Stimulated activated CD8-positive, alpha-beta memory T cell treated with anti-CD3 and anti-CD28 coated beads, Interleukin-4, amount 100 ng/mL, for 1 hour (primary cell): ENCODE measurements at places on chromosomes 12 and 14.
A peak's percentile ranks its signal among the peaks of the same experiment; 100 is the strongest.

- no peak for DNase-seq
These were observed 1.3 kb downstream of the ZC3H10 start for GRCh38 chr12:56119361-56119796.

- no peak for DNase-seq
These were observed 8.8 kb downstream of the TNFRSF1A start for GRCh38 chr12:6333029-6333428.

- DNase-seq = no peak
These were observed 5.9 kb downstream of the NEDD1 start for GRCh38 chr12:96912943-96913342.

DNA sequence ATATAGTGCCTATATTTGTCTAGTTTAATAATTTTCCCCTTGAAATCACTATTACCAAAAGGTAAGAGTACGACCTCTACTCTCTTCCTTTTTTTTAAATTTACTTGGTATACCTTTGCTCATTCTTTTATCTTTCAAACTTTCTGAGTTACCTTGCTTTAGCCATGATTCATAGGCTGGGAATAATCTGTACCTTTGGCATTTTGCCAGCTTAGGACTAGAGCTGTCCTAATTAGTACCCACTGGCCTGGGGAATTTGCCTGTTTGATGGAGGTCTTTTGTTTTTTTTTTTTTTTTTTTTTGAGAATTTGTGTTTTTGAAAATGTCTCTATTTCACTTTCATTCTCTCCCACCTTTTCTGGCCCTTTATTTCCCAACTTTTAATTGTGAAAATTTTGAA is 8.7 kb upstream of the SLC4A8 start:
- DNase-seq = no peak

DNA sequence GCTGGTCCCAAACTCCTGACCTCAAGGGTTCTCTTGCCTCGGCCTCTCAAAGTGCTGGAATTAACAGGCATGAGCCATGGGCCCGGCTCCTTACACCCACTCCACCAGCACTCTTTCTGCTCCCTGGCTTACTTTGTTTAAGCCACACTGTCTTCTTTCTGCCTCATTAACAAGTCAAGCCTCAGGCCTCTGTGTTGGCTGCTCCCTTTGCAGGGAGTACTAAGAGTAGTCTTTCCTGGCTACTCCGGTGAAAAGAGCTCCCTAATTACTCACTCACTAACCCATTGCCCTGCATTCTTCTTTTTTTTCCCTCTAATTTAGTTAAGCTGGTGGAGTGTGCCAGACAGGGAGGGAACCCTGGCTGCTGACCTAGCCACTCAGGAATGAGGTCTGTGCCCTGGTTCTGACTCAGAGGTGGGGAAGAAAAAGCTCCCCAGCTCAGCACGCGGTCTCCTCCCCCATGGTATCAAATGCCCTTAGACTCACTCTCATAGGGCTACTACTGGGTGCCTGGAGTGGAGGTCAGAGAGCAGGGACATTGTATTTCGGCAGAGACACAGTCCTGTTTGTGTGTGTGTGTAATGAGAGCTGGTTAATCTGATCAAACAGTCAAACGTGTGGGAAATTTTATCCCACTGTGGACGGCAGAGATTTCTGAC is 19.8 kb downstream of the GALNT6 start:
- no peak for DNase-seq

DNA sequence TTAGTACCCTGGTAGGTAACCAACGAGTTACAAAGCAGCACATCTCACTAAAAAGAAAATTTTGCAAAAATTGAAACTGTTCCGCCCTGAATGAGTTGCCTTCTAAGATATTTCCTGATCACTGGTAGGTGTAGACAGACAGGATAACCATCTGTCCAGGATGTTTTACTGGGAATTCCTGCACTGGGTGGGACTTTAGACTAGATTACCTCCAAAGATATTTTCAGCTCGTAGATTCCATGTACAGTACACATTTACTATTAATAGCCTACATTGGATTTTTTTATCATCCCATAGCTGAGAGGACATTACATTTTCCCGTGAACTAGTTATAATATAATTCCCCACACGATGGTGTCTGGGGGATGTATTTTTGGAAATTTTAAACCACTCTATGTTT is 139.6 kb downstream of the DYRK2 start:
- DNase-seq = no peak

- DNase-seq = no peak
These were observed 223.0 kb downstream of the SLC25A21 start for GRCh38 chr14:36949371-36949770.

DNA sequence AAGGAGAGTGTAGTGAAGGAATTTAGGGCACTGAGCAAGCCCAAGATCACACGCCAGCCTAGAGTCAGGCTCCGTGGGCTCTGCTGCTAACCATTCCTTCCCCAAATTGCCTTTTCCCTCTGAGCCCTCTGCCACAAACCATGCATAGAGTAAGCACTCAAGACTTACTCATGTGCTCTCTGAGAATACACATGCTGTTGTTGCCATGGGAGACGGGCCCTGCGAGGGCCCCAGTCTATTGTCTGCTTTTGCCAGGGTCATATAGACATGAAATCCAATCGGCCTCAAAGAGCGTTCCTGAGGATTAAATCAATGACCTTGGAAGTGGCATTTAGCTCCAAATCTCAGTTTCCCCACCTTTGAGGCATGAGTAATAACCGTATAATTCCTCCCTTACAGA is 48.7 kb upstream of the WSCD2 start:
- DNase-seq = no peak

DNA sequence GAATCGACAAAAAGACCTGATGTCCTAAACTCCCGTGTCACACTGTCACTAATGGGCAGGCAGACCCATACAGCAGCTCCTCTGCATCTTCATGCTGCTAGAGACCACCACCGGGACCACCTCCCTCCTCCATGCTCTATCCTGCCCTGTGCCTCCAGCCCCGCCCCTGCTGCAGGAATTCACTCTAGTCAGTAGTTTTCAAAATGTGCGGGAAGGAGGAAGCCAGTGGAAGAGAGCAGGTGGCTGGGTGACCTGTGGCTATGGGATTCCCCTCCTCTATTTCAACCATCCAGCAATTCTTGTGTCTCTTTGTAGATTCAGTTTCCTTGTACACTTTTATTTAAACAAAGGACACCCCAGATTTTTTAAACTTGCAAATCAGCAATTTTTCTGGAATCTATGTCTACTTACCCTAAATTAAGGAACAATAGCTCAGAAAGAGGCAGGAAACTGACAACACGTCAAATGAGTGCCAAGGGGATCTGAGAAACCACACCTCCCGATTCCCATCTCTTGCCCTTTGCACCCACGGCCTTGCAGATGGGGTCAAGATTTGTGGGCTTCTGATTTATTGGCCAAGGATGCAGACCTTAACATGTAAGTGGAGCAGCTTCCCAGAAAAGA is 20.4 kb upstream of the MAP1LC3B2 start:
- no peak for DNase-seq

DNA sequence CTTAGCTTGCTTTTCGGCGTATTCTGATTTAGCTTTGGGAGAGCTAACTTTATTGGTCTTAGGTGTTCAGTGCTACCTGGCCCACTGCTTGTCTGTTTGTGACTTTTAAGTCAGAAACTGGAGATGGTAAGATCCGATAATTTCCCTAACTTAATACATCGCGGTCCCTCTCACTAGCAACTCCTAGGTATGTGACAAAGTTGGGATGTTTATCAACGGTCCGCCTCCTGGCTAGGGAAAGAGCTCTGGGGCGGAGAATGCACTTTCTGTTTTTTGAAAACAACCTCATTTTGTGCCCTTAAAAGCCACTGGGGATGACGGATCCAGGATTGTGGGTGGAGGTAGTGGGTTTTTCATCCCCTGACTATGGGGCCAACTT is 1.2 kb downstream of the CDKN1B start:
- no peak for DNase-seq

GRCh38 chr14:83356080-83356479 is 1822.4 kb upstream of the SEL1L start:
- no peak for DNase-seq

- DNase-seq = no peak
These were observed 45.5 kb downstream of the CHST11 start for GRCh38 chr12:104502217-104502616.

GRCh38 chr12:27595231-27595642 is 71.2 kb downstream of the PPFIBP1 start:
- no peak for DNase-seq

DNA sequence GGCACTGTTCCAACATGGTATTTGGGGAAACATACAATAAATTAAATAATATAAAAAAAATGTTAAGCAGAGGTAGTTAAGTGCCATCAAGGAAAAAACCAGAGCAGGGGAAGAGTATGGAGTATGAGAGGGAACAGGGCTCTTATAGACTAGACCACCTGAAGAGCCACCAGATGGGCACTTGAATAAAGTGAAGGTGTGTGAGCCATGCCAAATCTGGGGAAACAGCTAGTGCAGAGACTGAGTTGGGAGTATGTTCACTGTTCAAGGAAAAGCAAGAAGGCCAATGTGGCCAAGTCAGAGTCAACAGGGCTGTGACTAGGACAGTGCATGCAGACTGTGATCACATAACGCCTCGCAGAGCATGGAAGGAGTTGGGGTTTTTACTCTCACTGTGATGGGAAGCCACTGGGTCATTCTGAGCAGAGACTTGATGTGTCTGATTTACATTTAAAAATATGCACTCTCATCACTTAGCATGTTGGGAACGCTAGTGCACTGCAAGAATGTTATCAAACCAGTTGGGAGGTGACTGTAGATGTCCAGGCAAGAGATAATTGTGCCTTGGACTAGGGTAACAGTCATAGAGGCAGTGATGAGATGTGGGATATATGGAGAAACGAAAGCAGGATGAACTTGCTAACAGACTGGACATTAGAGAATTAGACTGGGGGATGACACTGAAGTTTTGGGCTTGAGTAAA is 25.6 kb downstream of the NDUFA12 start:
- DNase-seq = no peak

DNA sequence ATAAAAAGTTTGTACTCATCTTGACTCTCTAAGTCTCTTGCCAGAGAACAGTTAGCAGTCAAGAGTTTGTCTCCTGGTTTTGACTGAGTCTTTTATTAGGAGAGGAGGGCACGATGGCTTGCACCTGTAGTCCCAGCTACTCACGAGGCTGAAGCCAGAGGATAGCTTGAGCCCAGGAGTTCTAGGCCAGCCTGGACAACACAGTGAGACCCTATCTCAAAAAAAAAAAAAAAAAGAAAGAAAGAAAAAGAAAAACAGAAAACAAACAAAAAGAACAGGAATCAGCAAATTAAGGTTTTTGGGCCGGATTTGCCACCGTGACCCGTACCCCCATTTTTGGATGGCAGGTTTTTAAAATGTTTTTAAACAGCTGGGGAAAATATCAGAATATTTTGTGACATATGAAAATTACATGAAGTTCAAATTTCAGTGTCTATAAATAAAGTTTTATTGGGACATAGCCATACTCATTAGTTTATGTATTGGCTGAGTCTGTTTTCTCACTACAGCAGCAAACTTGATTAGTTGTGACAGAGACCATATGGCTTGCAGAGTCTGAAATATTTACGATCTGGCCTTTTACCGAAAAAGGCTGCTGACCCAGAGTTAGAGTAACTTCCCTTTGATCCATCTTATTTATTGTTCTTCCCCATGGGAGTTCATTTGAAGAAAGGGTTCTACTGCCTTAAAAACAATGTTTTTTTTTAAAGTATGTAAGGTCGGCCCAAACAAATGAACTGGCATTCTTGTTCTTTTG is 31.2 kb downstream of the VEZT start:
- DNase-seq = no peak

- no peak for DNase-seq
These were observed 60.2 kb upstream of the ATP2B1 start for GRCh38 chr12:89768586-89769482.

DNA sequence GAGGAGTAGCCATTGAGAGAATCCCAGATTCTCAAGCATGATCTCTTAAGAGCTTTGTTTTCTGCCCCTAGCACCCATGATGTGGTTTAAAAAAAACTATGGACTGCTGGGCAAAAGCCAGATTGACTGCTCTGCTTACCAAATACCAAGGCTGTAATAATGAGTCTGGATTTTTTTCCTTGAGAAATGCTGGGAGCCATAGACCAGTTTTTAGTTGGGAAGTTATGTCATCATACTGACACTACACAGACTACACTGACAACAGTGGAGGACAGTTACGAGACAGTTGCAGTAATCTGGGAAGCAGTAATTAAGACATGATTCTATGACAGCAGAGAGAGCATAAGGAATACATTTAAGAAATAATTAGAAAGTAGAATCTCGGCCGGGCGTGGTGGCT is 35.8 kb downstream of the SPATA7 start:
- DNase-seq = no peak

DNA sequence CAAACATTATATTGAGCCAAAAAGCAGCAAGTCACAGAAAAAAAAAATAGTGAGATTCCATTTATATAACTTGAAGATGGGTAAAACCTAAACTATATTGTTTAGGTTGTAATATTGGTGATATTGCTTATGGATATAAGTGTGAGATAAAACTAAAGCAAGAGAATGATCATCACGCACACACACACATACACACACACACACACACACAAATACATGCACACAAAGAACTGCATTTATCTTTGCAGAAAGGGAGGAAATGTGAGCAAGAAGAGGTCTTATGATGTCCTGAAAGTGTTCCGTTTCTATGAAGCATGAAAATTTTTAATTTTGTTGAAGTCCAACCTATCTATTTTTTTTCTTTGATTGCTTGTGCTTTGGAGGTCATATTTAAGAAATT is 16.4 kb upstream of the AMN1 start:
- DNase-seq = no peak

DNA sequence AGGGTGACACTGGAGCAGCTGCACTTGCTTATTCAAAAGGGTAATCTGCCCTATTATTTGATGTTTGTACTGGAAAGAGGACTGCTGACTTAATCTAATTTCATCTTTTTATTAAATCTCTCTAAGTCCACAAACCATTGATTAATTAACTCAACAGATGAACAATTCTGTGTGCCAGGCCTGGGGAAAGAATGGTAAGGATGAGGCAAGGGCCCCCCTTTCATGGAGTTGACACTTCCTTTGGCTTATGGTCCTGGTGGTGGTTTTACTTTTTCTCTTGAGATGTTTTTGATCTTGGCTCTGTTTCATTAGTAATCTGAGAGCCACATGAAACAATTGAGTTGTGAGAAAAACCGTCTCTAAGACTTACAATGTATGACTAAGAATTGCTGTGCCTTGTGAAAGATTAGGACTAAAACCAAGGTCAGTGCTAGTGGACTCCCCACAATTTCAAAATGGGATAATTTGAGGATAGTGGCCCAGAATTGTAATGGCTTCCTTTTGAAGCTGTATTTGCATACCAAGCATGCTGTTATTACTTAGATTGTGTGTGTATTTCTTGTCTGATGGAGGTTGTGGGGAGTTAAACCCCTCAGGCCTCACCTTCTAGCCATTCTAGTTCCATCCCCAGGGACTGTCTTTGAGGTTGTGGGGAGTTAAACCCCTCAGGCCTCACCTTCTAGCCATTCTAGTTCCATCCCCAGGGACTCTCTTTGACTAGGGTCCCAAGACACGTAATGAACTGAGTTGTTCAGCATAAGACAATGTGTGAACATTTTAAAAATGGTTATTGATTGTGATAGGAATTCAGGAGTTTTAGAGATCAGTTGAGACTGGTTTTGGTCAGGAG is 52.5 kb upstream of the EVL start:
- DNase-seq = no peak

- peak; percentile 13 for DNase-seq
These were observed 12.2 kb downstream of the UBR7 start for GRCh38 chr14:93219103-93219726.
